Esophagus muscularis mucosa (tissue), 4 donors: ENCODE measurements at places on chromosomes 3 and 15.

GRCh38 chr3:15651396-15651795, 49.9 kb downstream of the BTD start:
- no peak for DNase-seq

DNA sequence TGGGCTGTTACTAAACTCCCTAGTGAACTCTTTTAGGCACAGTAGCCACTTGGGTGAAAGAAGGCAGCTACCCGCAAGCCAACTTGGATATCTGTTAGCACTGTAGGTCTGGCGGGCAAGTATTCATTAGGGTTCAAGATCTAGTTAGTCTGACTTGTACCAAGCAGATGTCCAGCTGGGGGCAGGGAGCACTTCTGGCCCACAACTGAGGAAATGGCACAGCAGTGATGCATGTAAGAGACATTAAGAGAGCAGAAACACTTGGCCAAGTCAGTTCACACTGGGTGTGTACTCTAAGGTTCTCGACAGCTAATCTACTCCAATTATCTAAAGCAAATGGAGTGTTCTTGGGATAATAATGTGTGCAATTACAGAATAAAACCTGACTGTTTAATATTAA, 131.7 kb downstream of the CTNNB1 start:
- DNase-seq, result peak; percentile 82

DNA sequence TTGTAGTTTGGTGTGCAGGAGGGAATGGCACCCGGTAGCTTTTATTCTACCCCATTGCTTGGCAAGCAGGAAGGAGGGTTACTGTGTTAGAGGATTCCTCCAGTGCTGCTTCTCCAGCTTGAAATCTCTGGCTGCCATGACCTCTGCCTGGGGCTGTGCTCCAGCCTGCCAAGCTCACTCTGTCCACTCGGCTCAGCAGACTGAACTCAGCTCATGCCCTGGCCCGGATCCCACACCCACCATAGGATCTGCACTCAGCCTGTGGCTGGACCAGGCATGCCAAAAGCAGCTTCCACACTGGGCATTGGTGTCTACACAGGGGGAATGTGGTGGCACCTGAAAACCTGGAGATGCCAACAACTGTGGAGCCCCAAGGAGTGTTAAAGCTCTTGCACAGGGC, 26.3 kb downstream of the CLDN16 start:
- no peak for DNase-seq

DNA sequence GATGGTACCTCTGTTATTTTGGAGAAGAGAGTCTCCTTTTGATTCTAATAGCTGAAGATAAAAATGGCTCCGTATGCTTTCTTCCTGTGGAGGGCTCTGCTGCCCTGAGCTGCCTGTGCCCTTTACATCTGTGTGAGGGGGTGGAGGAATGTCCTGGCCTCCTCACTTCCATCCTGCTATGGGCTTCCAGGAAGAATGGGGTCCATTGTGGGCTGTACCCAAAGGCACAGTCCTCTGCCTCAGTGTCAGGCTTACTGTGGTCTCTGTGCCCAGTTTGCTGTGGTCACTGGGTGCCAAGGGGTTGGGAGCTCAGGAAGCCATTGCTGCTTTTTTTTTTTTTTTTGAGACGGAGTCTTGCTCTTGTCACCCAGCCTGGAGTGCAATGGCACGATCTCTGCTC, 14.4 kb downstream of the DAG1 start:
- DNase-seq, result no peak

- DNase-seq, result no peak
Measured at GRCh38 chr3:52895418-52895817, 1.9 kb downstream of the STIMATE start.

DNA sequence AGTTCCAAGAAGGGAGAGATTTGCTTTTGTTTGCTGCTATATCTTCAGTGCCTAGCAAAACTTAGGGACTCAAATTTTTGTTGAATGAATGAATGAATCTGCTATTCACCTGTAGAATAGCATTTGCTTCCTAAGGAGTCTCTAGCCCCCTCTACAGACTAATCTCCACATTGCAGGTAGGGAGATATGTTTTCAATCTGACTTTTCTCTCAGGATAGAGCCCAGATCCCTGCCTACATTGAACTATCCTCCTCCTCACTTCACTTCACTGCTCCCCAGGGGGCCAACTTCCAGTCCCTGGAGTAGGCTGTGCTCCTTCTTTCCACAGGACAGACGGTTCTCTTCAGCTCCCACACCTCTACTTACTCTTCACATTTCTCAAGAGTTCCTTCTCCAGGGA, 81.9 kb upstream of the PTX3 start:
- DNase-seq, result no peak

DNA sequence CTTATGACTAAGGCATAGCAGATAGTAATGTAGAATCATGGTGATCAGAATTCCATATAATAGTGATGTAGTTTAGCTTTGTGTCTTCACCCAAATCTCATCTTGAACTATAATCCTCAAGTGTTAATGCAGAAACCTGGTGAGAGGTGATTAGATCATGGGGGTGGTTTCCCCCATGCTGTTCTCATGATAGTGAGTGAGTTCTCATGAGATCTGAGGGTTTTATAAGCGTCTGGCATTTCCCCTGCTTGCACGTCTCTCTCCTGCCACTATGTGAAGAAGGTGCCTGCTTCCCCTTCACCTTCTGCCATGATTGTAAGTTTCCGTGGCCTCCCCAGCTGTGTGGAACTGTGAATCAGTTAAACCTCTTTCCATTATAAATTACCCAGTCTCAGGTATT, 138.7 kb upstream of the CBLB start:
- DNase-seq, result no peak

- no peak for DNase-seq
Measured at GRCh38 chr15:101679806-101680205, 27.6 kb upstream of the TM2D3 start.

DNA sequence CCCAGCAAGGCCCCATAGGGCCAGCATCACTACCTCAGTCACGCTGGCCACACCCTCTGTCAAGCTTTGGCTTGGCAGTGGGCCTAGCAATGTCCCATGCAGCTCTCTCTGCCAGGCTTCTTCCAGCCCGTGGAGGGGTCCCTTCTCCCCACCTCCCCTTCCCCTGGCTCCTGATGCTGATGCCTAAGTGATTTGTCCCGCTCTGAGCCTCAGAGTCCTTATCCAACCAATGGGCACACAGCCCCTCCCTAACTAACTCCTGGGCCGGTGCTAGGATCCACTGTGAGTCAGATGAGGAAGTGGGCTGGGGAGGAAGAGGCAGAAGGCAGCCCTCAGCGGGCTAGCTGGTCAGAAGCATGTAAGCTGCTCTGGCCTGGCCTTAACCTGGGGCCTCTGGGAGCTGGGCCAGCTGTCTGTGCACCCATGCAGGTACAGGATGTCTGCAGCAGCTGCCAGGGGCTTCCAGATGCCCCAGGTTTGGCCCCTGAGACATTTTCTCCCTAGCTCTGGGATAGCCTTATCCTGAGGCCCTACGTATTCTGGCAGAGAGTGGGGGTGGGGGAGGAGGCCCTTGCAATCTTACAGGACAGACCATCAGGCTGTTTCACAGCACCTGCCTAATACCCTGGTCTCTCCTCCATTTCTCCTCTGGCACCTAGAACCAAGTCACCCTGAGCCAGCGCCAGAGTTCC, 740 bp upstream of the ZBTB47 start:
- DNase-seq, result peak; percentile 92

DNA sequence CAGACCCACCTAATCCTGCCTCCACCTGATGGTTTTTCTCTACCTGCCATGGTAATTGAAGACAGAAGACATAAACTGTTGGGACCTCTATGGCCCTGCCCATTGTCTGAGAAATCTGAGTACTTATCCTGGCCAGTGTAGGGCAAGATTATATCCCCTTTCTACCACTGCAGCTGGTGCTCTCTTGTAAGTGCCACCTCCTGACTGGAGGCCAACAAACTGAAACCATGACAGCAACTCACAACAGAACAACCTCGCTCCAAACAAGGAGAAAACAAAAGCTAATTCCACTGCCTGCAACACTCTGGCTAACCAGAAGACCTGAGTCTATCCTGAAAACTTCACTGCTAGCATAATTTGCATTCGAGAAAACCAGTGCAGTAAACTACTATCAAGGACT, 82.9 kb downstream of the CLDN1 start:
- no peak for DNase-seq

- DNase-seq, result no peak
Measured at GRCh38 chr15:33094336-33094735, 100.2 kb downstream of the FMN1 start.

GRCh38 chr3:78183906-78184599, 1144.2 kb downstream of the ROBO2 start:
- DNase-seq, result no peak

- peak; percentile 96 for DNase-seq
Measured at GRCh38 chr3:15269091-15269989, 63.0 kb downstream of the SH3BP5 start.

DNA sequence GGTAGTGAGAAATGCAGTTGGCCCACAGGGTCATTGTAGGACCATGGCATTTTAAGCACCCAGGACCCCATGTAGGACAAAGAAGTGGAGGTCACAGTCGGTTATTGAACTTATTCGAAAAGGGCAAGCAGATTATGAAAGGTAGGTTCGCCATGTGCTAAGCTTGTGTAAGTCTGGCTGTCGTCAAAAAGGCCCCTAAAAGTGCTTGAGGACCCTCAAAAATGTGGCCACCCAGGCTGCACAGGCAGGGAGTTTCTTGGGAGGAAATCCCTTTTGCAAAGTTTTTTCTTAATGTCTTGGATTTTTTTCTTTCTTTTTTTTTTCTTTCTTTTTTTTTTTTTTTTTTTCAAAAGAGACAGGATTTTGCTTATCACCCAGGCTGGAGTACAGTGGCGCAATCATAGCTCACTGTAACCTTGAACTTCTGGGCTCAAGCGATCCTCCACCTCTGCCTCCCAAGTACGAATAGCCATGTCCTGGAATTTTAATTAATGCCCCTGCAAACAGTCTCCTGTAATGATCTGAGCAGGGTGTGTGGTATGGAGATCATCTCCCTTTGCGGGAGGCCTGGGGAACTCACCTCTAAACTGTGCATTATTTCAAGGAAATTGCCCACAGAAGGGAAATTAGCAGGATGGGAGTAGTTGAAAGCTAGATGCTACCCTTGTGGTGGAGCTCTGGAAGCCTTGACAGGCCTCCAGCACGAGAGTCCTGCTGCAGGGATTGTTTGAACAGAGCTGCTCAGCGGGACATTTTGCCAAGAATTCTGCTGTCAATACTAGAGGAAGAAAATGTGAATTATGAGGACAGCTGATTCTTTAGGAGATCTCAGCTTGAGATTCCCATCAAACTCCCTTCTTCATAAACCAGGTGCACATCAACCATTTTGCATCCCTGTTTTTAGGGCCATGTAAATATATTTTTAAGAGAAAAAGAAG, 28.4 kb downstream of the THSD4 start:
- peak; percentile 57 for DNase-seq

GRCh38 chr3:101865751-101866509, 16.6 kb downstream of the NFKBIZ start:
- DNase-seq, result no peak
